ENCODE measurements at places on chromosomes 7 and 10.

DNA sequence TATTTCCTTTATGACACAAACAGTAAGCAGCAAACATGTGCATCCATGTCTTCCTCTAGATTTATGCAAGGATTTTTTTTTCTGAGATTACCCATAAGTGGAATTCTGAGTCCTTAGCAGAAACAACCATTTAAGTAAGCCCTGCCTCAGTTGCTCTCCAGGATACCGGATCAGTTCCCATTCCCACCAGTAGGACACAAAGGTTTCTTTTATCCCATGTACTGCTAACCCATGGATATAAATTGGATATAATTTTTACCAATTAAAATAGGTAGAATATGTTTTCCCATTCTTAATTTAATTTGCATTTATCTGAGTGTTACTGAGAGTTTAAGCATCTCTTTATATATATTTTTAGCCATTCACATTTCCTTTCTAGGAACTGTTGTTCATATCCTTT lies 280.9 kb downstream of the FGFR2 start:
- no peak for DNase-seq

GRCh38 chr7:45446195-45446944 lies 127.8 kb upstream of the ADCY1 start:
- no peak for DNase-seq

GRCh38 chr10:990808-991207 lies 2.6 kb downstream of the GTPBP4 start:
- DNase-seq = no peak

- no peak for DNase-seq
Measured at GRCh38 chr10:72265508-72265907, 8.2 kb upstream of the DDIT4 start.

GRCh38 chr10:17460756-17461155 lies 6.4 kb upstream of the ST8SIA6 start:
- DNase-seq = no peak

GRCh38 chr10:73650537-73651331 lies 5.1 kb downstream of the SYNPO2L start:
- no peak for DNase-seq

- no peak for DNase-seq
Measured at GRCh38 chr7:30091491-30091912, 43.3 kb upstream of the MTURN start.

Data from NCI-H1930 (cell line).